Foreskin keratinocyte (primary cell): ENCODE measurements at places on chromosomes 11 and 22. TPM values are rescaled to one million over a fixed set of nuclear protein-coding genes. Genes with fewer than 3 reads are reported as not detected.

- no peak for DNase-seq
Observed at GRCh38 chr22:48630433-48630754, 1197.3 kb downstream of the BRD1 start.

GRCh38 chr22:47657224-47657623, 894.8 kb downstream of the TBC1D22A start:
- DNase-seq, result no peak

GRCh38 chr11:79845002-79845709, 404.3 kb upstream of the TENM4 start:
- no peak for DNase-seq

- no peak for DNase-seq
Observed at GRCh38 chr11:95095858-95096587, 6.4 kb downstream of the ENDOD1 start.

- no peak for DNase-seq
Observed at GRCh38 chr22:43313244-43313889, 29.8 kb downstream of the SCUBE1 start.

DNA sequence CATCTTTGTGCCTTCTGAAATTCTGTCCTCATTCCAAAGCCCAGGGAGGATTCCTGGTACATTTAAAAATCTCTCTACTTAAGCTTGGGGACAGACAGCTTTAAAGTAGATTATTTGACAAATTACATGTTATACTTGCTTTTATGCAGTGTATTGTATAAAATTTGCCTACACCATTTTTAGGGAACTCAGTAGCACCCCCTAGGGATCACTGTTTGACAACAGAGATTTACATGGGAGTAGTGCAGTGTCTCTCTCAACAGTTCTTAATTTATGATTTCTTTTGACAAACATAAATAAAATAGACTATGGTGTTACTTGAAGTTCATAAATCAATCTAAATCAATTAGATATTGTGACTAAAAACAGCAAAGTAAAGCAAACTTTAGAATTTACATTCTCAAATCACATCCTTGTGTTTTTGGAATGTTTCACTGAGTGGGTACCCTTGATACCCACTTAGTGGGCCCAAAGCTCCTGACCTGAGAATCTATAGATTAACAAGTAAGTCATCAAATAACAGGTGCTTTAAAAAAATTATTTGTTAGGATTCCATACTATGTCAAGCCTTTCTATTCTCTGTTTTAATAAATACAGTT, 428.8 kb downstream of the DYNC2H1 start:
- DNase-seq, result no peak

GRCh38 chr11:76232026-76232665, 25.8 kb upstream of the WNT11 start:
- DNase-seq, result no peak

GRCh38 chr11:109034339-109034696, 369.4 kb downstream of the DDX10 start:
- DNase-seq, result no peak

DNA sequence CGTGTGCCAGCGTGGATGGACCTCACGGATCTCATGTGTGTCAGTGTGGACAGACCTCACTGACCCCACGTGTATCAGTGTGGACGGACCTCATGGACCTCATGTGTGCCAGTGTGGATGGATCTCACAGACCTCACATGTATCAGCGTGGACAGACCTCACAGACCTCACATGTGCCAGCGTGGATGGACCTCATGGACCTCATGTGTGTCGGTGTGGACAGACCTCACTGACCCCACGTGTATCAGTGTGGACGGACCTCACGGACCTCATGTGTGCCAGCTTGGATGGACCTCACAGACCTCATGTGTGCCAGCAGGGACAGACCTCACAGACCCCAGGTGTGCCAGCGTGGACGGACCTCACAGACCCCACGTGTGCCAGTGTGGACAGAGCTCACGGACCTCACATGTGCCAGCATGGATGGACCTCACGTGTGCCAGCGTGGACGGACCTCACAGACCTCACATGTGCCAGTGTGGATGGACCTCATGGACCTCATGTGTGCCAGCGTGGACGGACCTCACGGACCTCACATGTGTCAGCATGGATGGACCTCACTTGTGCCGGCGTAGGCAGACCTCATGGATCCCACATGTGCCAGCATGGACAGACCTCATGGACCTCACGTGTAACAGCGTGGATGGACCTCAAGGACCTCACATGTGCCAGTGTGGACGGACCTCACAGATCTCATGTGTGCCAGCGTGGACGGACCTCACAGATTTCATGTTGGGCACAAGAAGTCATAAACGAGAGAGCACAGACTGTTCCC, 18.2 kb downstream of the TTLL8 start:
- no peak for DNase-seq

- no peak for DNase-seq
Observed at GRCh38 chr22:34804604-34805003, 261.4 kb upstream of the ISX start.

DNA sequence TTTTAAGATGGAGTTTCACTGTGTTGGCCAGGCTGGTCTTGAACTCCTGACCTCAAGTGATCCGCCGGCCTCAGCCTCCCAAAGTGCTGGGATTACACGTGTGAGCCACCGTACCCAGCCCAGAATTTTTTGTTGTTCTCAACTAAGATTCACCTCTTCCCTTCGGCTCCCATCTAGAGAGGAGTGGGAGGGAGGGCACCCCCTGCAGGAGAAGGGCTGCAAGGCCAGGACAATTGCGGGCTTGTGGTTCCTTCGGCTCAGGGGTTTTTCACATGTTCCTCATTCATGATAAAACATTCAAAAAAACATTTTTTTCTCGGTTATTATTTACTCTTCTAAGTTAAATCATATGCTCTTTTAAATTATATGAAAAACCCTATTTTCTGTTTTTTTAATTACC, 201.1 kb upstream of the LRRC4C start:
- DNase-seq, result no peak

- no peak for DNase-seq
Observed at GRCh38 chr11:66339686-66340483, 3.7 kb upstream of the RIN1 start.

- DNase-seq, result no peak
Observed at GRCh38 chr22:37547251-37547741, 13.0 kb upstream of the CDC42EP1 start.

- peak; percentile 54 for DNase-seq
Observed at GRCh38 chr11:102343809-102344208, 3.2 kb upstream of the BIRC2 start.

DNA sequence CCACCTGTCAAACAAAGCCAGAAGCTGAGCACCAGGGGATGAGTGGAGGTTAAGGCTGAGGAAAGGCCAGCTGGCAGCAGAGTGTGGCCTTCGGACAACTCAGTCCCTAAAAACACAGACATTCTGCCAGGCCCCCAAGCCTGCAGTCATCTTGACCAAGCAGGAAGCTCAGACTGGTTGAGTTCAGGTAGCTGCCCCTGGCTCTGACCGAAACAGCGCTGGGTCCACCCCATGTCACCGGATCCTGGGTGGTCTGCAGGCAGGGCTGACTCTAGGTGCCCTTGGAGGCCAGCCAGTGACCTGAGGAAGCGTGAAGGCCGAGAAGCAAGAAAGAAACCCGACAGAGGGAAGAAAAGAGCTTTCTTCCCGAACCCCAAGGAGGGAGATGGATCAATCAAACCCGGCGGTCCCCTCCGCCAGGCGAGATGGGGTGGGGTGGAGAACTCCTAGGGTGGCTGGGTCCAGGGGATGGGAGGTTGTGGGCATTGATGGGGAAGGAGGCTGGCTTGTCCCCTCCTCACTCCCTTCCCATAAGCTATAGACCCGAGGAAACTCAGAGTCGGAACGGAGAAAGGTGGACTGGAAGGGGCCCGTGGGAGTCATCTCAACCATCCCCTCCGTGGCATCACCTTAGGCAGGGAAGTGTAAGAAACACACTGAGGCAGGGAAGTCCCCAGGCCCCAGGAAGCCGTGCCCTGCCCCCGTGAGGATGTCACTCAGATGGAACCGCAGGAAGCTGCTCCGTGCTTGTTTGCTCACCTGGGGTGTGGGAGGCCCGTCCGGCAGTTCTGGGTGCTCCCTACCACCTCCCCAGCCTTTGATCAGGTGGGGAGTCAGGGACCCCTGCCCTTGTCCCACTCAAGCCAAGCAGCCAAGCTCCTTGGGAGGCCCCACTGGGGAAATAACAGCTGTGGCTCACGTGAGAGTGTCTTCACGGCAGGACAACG, 11.7 kb downstream of the CXCR5 start:
- DNase-seq, result no peak

DNA sequence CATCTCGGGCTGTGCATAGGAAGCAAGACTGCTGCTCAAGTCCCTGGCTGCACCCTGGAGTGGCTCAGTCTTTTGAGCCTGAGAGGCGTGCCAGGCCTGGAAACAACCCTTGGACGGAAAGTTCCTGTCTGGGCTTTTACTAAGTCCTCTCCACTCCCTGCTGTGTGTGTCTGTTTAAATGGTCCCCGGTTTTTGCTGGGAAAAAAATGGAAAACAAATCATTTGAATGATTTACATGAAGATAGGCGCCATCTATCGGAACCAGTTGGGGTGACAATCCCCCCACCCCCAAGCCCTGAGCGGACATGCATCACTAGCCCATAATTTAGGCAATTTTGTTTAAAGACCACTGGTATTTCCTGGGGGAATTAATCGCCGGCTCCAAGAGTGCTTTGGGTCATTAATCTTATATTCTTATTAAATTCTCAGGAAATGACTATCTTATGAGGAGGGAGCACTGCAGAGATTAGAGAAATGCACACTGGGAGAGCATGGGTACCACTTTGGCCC, 2.7 kb upstream of the GAB2 start:
- peak; percentile 19 for DNase-seq

- no peak for DNase-seq
Observed at GRCh38 chr11:74162681-74163467, 7.9 kb downstream of the C2CD3 start.

DNA sequence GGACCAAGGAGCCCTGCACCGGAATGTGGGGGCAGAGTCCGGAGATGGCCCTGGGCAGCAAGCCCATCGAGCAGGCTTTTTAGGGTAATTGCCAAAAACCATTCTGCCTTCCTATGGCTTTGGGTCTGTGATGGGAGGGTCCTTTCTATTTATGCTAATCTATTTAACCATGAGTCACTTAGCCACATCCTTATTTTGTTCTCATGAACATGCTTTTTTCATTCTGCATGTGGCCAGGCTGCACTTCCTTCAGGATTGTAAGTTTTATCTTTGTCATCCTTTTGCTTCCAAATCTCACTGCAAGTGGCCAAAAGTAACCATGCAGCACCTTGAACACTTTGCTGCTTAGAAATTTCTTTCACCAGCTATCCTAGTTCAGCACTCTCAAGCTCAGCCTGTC, 88.3 kb downstream of the EFCAB6 start:
- DNase-seq, result no peak

GRCh38 chr11:83026229-83026628, 45.5 kb downstream of the RAB30 start:
- DNase-seq, result no peak

DNA sequence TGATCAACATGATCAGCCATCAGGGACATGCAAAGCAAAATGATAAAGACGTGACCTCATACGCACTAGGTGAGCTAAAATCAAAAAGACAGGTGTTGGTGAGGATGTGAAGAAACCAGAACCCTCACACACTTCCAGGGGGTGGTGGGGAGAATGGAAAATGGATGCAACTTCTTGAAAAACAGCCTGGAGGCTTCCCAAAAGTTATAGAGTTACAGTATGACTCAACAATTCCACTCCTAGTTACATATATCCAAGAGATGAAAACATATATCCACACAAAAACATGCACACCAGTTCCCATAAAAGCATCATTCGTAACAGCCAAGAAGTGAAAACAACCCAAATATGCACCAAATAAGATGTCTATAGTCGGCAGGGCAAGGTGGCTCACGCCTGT, 42.1 kb upstream of the APLNR start:
- peak; percentile 61 for DNase-seq

- DNase-seq, result no peak
Observed at GRCh38 chr22:26554956-26555355, 35.0 kb downstream of the TPST2 start.

GRCh38 chr22:23207729-23208393, 27.6 kb downstream of the BCR start:
- DNase-seq, result no peak

GRCh38 chr11:78390809-78391208, 26.8 kb downstream of the GAB2 start:
- no peak for DNase-seq

GRCh38 chr11:114982141-114982540, 303.8 kb downstream of the NXPE2 start:
- DNase-seq, result no peak

- no peak for DNase-seq
Observed at GRCh38 chr11:73047773-73048371, 94.2 kb downstream of the FCHSD2 start.

DNA sequence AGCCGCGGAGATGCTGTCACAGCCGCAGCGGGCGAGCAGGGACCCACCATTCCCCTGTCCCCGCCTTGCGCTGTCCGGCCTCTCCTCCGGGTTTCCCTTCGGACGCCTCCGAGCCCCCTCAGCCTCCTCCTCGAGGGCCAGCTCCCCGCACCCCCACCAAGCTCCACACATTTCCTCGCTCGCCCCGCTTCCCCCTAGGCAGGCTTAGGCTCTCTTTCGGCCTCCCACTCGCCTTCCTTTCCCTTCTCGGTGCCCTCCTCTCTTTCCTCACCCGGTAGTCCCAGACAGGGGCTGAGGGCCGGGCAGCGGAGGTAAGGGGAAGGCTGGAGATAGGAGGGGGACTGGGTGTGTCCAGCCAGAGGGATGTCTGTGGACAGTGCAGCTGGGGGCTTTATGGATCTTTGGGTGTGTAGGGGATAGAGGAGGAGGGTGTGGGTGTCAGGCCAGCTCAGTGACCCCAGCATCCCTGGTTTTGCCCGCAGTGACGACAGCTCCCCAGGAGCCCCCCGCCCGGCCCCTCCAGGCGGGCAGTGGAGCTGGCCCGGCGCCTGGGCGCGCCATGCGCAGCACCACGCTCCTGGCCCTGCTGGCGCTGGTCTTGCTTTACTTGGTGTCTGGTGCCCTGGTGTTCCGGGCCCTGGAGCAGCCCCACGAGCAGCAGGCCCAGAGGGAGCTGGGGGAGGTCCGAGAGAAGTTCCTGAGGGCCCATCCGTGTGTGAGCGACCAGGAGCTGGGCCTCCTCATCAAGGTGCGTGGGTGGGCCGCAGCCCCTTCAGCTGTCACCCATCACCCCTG, 1.6 kb downstream of the KCNK4 start:
- no peak for DNase-seq

OR51F1 gene
- not detected in 2 replicates for total RNA-seq

HORMAD2 gene
- total RNA-seq, result not detected in 2 replicates

SYTL2 gene
- total RNA-seq, result 1.2 and 1.3 TPM in 2 replicates

NARS2 gene
- 26.2 and 31.7 TPM in 2 replicates for total RNA-seq

TYR gene
- 0.04 and 0.20 TPM in 2 replicates for total RNA-seq

TBX1 gene
- total RNA-seq, result 0.54 and 0.63 TPM in 2 replicates

MCAT gene
- total RNA-seq, result 15.9 and 16.7 TPM in 2 replicates

ADAMTS8 gene
- not detected in 2 replicates for total RNA-seq

GGTLC3 gene
- total RNA-seq, result not detected in 2 replicates

FAT3 gene
- 0.44 and 0.46 TPM in 2 replicates for total RNA-seq

RBX1 gene
- 81.4 and 82.2 TPM in 2 replicates for total RNA-seq

CREBZF gene
- total RNA-seq, result 25.3 and 26.6 TPM in 2 replicates

SLC35F2 gene
- total RNA-seq, result 43.8 and 51.7 TPM in 2 replicates

CBLIF gene
- not detected in 2 replicates for total RNA-seq

CRYBB2 gene
- total RNA-seq, result not detected in 2 replicates

OR8G5 gene
- not detected in 2 replicates for total RNA-seq
